Activated gamma-delta T cell treated with anti-CD3 and anti-CD28 coated beads, Interleukin-2, amount 50 U/mL, for 16 hours (primary cell): ENCODE measurements at places on chromosomes 7 and 10.

DNA sequence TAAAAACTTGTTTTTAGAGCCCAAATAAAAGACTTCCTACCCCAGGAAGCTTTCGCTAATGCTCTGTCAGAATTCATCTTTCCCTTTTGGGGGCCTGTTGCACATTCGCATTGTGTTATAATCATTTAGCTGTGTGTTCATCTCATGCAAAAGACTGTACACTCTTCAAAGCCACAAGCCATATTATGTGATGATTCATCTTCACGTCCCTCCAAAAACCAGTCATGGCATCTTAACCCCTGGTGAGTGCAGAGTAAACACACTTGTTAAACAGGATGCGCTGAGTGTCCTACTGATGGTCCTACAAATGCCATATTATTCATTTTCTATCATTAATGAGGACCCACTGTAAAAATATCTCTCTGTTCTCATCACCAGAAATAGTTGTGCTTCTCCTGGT is 235.4 kb downstream of the KIAA1217 start:
- DNase-seq, result no peak

GRCh38 chr10:63430091-63430998 is 35.4 kb downstream of the JMJD1C start:
- no peak for DNase-seq

- no peak for DNase-seq
Measured at GRCh38 chr10:126569513-126570244, 100.8 kb downstream of the C10orf90 start.

- no peak for DNase-seq
Measured at GRCh38 chr7:27260211-27260610, 17.6 kb downstream of the EVX1 start.

GRCh38 chr7:77855371-77856083 is 57.0 kb downstream of the PHTF2 start:
- DNase-seq, result no peak

DNA sequence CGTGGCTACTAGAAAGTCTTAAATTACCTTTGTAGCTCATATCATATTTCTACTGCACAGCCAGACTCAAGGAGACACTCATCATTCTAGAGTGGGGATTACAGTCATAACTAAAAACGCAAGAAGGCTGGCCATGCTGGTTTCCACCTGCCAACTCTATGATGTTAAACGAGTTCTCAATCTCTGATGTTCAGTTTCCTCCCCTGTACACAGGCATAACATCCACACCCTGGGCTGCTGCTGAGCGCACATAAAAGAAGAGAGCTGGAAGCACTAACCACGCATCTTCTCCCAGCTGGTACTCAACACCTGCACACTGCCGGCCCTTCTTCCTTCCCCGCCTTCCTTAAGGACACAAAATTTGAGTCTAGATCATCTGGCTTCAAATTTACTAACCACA is 60.5 kb downstream of the SORBS1 start:
- no peak for DNase-seq

DNA sequence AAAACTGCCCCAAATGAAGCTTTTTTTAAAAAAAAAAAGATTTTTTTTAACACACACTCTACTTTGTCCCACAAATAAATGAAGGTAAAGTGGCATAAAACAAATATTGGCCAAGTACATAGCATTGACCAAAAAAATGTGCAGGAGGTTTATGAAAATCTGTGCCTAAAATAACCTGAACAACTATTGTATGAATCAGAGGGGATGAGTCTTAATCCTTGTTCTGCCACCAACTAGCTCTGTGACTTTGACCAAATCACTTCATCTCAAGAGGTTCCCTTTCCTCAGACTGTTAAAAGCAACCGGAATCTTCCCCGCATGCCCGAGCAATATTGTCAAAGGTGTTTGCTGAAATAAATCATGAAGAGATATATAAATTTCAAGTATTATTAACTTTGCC is 150.4 kb upstream of the NEBL start:
- no peak for DNase-seq

DNA sequence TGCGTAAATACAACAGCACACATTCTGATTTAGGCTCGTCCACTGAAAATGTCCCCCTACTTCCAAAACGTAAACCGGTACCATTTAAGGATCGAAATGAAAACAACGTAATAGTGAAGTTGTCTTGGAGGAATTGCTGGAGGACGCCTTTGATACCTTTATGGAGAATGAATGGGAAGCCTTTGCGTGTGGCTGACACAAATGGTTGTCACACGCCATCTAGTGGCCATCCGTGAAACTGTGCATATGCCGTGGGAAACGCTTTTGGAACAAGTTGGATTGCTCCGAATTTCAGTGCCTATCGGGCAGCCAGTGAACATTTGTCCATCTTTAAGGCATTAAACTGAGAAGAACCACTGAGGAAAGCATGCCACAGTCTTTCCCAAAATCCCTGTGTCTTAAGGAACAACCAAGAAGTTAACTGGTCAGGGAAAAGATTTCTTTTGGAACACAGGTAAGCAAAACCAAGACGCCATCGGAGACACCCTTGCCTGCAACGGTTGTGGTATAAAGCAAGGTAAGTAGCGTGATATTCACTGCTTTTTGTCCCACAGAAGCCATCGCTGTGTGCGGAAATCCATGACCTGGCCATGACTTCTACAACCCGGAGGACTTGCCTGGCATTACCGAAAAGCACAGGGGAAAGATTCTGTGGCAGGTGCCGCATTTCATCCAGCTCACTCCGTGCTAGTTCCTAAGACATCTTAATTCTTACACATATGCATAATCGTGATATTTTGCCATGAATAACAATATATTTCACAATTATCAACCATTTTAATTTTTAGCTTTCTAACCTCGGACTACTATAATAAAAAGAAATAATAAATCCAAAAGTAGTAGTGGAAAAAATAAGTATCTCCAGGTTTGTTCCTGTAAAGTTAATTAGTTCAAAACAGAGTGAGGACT is 100.6 kb downstream of the FAM204A start:
- DNase-seq, result peak; percentile 42
